ENCODE measurements at places on chromosomes 16 and 17.

DNA sequence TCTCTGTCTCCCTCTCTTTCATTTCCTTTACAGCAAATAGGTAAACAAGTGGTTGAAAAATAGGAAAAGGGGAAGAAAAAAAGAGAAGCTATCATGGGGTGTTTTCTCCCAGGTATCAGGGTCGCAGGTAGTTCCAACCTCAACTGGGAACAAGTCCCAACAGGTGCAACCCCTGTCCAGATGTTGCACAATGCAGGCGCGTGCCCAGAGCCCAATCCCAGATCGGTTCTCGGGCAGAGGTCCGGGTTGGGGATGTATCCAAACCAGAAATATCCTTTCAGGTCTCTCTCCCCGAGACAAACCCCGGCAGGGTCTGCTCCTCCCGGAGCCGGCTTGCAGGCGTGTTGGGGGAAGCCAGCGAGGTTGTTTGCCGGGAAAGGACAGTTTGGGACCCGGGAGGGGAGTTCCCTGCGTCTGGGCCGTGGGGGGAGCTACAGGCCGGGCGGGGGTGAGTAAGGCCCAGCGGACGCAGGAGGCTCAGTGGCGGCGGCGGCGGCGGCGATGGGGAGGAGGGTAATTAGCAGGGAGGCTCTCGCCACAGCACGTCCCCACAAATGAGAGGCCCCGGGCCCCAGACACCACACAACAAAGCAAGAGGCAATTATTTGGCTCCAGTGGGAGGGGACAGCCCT, 21.2 kb upstream of the SP6 start:
- DNase-seq = no peak

GRCh38 chr17:47719411-47720152, 13.5 kb upstream of the TBX21 start:
- no peak for DNase-seq

GRCh38 chr17:8766731-8767130, 8.4 kb upstream of the SPDYE4 start:
- no peak for DNase-seq

DNA sequence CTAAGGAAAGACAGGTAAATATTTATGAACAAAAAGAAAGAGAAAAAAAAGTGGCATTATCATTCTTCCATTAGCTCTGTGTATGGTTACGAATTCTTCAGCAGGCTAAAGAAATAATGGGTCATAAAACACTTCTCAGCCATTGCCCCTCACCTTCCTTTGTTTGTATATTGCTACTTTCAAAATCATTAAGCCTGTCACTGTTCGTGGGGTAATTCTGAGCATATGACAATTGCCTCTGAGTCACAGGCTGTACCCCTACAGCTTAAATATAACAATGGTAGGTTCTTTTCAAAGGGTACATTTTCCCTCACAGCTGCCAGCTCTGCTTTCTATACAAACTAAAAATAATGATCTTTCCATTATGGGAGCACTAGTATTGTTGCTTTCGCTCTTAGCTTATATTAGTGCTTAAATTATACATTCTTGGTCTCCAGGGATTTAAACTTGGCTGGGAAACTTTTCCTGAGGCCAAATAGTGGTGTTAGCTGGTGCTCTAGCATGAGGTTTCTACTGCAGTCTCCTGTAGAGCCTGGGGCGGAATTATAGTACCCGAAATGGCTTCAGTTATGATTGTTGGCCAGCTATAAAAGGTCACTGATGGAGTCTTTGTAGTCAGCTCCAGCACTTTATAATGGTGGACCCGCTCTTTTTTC, 74.7 kb upstream of the CDH11 start:
- DNase-seq = no peak

- no peak for DNase-seq
Observed at GRCh38 chr17:40060887-40061608, 1.7 kb upstream of the THRA start.

GRCh38 chr16:54067322-54068065, 219.1 kb downstream of the IRX3 start:
- DNase-seq = no peak

DNA sequence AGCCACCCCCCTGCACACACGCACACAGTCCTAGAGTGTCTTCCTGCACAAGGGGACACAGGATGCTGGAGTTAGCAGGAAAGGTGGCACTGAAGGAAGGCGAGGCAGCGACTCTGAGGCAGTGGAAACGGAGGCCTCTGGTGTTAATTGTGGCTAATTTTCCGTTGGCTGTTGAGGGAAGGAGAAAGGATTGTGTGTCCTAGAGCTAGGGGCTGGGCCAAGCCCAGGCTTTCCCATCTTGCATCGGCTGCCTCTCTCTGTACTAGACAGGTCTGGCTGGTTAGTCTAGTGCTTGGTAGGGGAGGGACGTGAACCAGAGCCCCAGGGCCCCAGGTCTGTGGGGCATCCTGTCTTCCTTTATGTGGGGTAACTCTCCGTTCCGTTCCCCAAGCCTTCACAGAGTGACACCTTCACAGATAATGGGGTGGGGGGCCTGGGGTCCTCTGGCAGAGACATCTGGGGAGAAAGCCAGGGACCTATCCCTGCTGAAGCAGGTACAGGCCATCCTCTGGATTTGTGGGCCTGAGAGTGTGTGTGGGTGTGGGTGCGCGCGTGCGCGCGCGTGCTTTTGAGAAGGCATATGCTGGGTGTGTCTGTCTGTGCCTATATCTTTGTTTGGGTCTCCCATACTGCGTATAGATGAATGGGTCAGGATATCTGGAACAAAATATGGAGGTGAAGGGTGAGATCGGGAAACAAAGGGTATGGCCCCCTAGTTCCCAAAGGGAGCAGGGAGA, at the start of gene CHD3:
Gene CHD3 (plus strand): TSS at position 606 of the 737 bp plus-strand sequence. CDS start 212 bp downstream, outside the sequence.
- DNase-seq = peak; percentile 76

GRCh38 chr16:73154063-73154870, 106.3 kb upstream of the ZFHX3 start:
- peak; percentile 45 for DNase-seq

DNA sequence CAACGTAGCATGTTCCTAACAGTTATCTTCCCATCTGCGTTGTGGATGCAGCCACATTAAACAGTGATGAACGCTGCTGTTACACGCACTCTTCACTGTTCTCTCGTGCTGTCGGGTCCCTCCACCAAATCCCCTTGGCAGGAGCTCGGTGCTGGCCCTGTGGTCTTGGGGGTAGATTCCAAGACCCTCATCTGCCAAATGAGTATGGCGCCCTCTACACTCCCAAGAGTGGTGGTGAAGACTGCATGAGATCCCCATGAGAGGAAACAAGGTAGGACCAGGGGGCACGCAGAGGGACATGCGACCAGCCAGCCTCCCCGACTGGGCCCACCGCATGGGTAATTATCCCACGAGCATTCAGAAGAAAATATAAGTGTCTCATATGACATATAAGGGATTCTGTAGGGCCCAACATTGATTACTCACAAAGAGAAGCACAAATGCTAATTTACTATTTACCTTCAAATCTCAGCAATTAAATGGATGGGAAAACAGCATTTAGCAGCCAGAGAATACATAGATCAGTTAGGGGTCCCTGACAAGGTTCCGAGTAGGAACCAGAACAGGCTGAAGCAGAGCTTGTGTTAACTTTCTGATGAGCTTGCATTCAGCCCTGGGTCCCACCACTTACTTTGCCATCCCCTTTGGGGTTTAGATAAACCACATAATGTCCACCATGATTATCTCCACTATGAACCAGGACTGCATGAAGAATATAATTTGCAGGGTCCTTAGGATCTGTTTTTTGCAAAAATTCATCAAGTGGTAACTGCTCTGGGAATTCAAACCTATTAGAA, 23.8 kb downstream of the LITAFD start:
- no peak for DNase-seq

GRCh38 chr16:15538507-15538906, 104.1 kb downstream of the BMERB1 start:
- DNase-seq = no peak

GRCh38 chr17:67575325-67575724, 142.4 kb upstream of the NOL11 start:
- no peak for DNase-seq

GRCh38 chr16:1318268-1318545, 8.8 kb downstream of the UBE2I start:
- DNase-seq = no peak

GRCh38 chr16:29743827-29744531, 1.8 kb downstream of the C16orf54 start:
- DNase-seq = peak; percentile 56

DNA sequence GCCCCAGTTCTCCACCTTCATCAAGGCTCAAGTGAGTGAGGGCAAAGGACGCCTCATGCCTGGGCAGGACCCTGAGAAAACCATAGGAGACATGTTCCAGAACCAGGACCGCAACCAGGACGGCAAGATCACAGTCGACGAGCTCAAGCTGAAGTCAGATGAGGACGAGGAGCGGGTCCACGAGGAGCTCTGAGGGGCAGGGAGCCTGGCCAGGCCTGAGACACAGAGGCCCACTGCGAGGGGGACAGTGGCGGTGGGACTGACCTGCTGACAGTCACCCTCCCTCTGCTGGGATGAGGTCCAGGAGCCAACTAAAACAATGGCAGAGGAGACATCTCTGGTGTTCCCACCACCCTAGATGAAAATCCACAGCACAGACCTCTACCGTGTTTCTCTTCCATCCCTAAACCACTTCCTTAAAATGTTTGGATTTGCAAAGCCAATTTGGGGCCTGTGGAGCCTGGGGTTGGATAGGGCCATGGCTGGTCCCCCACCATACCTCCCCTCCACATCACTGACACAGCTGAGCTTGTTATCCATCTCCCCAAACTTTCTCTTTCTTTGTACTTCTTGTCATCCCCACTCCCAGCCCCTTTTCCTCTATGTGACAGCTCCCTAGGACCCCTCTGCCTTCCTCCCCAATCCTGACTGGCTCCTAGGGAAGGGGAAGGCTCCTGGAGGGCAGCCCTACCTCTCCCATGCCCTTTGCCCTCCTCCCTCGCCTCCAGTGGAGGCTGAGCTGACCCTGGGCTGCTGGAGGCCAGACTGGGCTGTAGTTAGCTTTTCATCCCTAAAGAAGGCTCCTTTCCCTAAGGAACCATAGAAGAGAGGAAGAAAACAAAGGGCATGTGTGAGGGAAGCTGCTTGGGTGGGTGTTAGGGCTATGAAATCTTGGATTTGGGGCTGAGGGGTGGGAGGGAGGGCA, 9.7 kb downstream of the FKBP10 start:
- no peak for DNase-seq

- peak; percentile 91 for DNase-seq
Observed at GRCh38 chr16:88977018-88977811, at the start of gene CBFA2T3. Gene CBFA2T3 (minus strand): TSS chr16:88977207. CDS start chr16:88976807, 400 bp downstream.

GRCh38 chr17:78986649-78987328, 7.1 kb upstream of the LGALS3BP start:
- DNase-seq = peak; percentile 79

DNA sequence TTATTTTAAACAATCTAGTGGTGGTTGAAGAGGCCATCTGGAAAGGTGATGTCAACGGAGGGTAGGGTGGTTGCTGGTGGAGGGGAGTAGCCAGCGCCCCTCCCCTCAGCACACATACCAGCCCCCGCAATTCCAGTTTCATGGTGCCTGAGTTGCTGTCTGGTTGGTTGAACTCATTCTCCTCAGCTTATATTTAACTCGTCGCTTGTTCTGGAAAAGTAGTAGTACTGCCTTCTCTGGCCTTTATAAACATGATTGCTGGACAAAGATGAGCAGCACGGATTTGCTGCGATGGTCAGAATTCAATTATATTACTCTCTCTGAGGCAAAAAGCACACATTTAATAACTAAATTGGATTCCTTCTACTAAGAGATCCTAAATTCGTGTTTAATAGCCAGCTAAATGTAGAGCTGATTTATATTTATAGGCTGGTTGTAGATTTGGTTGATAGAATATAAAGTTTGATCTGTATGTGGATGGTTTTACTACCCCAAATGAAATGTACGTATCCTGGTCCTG, 238.0 kb upstream of the TBX2 start:
- DNase-seq = no peak

DNA sequence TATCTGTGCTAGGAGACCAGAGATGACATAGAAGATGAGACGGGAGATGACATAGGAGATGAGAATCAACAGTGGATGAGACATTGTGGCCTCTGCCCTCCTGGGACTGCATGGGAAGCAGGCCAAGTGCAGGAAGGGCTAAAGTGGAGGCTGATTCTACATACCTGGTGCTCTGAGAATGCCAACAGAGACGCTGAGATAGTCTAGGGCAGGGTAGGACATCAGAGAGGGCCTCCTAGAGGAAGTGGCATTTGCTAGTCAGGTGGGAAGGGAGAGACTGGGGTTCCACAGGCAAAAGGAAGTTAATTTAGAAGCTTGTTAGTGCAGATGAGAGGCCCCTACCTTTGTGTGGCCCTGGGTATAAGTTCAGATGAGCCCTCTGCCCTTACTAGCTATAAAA, 224.2 kb downstream of the CBLN1 start:
- no peak for DNase-seq

DNA sequence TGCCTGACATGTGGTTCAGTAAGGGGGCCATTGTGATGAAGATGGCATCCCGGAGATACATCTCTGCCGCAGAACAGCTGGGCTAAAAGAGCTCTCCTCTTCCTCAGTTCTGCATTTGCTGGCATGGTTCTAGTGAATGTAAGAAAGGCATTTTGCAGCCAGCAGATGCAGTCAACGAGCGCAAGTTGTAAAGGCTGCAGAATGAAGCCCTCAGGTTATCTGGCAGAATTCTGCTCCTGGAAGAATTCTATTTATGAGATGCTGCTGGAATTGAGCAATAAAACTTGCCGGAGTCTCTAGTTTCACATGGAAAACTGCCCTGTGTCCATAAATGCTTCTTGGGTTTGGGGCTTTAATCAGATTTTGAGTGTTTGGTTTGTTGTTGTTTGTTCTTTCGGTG, 176.8 kb upstream of the HSBP1 start:
- DNase-seq = no peak

- DNase-seq = no peak
Observed at GRCh38 chr17:77208217-77208808, 67.5 kb downstream of the SEC14L1 start.

DNA sequence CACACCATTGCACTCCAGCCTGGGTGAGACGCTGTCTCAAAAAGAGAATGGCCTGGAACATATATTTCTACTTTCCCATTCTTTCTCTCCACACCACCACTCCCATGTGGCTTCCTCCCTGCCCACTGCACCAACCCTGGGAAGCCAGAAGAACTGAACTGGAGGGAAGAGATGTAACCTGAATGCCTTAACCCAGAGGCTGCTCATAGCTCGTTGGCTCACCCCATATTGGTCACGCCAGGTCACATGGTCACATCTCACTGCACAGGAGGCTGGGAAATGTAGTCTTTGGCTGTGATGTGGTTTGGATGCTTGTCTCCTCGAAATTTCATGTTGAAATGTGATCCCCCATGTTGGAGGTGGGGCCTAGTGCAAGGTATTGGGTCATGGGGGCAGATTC, 5.9 kb upstream of the DNAH17 start:
- no peak for DNase-seq

GRCh38 chr16:30949650-30950515, 1.0 kb downstream of the ORAI3 start:
- peak; percentile 91 for DNase-seq

- DNase-seq = no peak
Observed at GRCh38 chr16:87015021-87015420, 302.2 kb downstream of the C16orf95 start.

DNA sequence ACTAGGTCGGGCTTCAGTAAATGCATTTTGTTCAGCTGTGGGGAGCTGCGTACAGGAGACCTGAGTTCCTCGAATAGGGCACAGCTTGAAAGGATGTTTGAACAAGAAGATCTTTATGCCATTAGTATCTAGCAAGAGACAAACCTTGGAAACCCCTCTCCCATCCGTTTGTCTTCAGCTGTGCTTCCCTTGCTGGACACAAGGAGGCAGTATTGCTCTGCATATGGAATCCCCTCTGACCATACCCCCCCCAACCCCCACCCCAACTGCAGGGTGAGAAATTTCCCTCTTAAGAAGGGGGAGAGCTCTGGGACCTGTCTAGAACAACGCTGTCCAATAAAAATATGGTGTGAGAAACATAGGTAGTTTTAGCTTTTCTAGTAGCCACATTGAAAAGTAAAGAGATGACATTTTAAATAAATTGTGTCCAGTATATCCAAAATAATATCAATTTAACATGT, 1.6 kb downstream of the MRM1 start:
- peak; percentile 33 for DNase-seq

All from upper lobe of left lung (tissue), 6 donors.